HuH-7.5 (cell line): ENCODE measurements at places on chromosomes 6 and 20.
A peak's percentile ranks its signal among the peaks of the same experiment; 100 is the strongest.

- DNase-seq, result no peak
Observed at GRCh38 chr6:128161263-128161662, 260.4 kb upstream of the THEMIS start.

DNA sequence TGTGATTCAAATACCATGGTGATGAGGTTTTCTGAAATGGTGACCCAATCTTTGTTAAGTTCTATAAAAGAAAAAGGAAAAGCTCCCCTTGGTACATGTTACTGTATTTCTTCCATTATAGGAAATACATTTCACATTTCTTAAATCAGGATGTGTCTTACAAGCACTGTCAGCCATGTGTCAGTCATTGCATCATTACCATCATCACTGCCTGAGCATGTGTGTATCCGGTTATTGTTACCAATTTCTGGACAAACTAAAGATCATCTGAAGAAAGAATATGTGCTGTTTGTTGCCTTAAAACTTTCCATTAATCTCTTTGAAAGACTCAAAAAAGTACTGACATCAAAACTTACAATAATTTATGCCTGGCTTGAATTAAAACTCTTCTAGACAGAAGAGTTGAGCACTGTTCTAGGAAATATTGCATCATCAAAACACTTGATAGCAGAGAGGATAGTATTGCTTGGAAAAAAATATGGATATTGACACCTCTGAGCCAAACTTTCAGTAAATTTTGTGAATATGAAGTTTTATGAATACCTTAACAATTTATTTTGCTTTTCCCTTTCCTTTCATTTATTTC is 7.1 kb upstream of the TSPYL1 start:
- no peak for DNase-seq

- no peak for DNase-seq
Observed at GRCh38 chr6:28802417-28803336, 121.1 kb downstream of the TRIM27 start.

- no peak for DNase-seq
Observed at GRCh38 chr6:154360476-154360875, 3.9 kb upstream of the IPCEF1 start.

DNA sequence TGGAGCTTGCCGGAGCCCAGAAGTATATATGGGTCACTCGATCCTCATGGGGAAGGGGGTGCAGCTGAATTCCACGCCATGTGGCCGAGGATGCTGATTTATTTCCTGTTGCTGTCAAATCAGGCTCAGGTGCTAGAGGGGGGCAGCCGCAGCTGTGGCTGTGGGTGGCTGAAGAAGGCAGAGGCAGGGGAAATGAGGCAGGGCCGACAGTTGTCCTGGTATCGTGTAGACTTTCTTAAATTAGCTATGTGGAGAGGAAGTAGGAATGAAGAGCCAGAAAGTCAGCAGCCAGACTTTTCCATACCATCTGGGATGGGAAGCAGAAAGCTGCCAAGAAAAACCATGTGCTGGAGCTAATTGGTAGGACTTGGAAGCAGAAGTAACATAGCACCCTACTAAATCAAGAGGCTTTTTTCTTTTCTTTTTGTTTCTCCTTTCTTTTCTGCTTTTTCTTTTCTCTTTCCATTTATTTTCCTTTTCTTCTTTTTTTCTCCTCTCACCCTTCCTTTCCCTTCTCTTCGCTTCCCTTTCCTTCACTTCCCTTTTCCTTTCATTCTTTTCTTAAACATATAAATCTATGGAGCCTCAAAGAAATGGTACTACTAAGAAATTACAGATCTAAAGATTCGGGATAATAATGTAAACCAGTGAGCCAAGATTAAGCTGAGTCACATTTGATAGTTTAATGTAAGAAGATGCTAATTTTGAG is 90.6 kb upstream of the CD83 start:
- no peak for DNase-seq

DNA sequence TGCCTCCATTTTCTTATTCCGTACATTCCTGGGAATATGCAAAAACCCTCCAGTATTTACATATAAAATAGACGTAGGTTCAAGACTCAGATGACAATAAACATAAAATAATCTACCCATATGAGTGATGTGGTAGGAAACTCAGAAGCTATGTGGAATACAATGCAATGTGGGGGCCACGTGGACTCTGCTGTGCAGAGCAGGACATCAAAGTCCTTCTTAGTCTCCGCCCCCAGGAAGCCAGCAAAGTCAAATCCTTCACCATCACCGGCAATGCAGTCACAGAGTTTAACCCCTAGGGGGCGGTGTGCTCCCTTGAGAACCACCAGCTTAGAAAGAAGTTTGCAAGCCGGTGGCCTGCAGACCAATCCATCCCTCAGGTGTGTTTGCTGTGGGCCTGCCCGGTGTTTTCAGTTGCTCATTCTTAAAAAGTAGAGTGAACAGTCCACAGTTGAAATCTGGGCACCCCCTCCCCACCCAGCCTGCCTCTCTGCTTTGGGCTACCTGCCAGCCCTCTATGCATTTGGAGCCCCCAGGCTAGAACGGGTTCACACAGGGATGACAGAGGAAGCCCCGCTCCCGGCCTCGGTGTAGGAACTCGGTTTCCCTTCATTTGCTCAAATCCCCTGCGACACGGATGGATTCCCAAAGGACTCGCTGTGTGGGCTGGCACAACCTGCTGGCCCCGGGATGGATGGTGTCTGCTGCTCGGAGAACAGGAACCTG is 59.9 kb downstream of the SULF2 start:
- peak; percentile 100 for DNase-seq

- DNase-seq, result peak; percentile 10
Observed at GRCh38 chr6:45156075-45156474, 172.1 kb upstream of the RUNX2 start.

DNA sequence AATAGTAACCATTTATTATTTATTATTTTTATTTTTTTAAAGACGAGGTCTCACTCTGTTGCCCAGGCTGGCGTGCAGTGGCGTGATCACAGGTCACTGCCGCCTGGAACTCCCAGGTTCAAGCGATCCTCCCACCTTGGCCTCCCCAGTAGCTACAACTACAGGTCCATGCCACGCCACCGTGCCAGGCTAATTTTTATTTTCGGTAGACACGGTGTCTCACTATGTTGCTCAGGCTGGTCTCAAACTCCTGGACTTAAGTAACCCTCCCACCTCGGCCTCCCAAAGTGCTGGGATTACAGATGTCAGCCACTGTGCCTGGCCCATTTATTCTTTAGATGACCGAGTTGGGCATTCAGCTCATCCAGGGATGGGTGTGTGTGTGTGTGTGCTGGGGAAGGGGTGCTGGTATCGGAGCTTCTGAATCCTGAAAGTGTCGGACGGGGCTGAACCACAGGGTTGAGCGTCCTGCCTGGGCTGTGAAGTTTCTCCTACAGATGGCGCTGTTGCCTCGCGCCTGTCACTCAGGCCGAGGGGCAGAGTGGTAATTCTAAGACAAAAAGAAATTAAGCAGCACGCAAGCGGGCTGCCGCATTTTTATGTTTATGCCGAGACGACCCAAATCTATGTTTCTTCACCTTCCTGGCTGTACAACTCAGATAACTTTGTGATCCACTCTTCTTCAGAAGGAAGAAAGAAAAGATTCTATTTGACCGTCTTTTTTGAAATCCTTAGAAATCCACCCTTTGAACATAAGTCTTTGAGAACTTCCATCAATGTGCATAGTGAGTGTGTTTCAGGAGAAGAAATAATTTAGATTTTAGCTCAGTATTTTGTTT is 252.8 kb downstream of the CDH26 start:
- peak; percentile 48 for DNase-seq

- DNase-seq, result peak; percentile 58
Observed at GRCh38 chr20:17570347-17571152, 675 bp downstream of the DSTN start.

- no peak for DNase-seq
Observed at GRCh38 chr6:13527671-13528056, 40.3 kb upstream of the GFOD1 start.

DNA sequence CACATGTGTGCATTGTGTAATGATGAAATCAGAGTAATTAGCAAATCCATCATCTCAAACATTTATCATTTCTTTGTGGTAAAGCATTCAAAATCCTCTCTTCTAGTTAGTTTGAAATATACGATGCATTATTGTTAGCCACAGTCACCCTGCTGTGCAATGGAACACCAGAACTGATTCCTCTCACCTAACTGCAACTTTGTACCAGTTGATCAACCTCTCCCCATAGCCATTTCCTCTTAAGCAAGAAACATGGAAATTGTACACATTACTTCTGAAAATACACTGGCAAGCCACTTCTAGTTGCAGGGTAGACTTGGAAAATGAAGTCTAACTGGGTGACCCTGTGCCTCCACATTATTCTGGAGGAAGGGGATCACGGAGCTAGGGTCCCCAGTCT is 58.1 kb upstream of the ESR1 start:
- DNase-seq, result no peak

GRCh38 chr6:16302721-16303552 is 64.5 kb downstream of the GMPR start:
- no peak for DNase-seq

GRCh38 chr6:39927159-39927558 is 7.1 kb downstream of the MOCS1 start:
- DNase-seq, result no peak

- DNase-seq, result no peak
Observed at GRCh38 chr6:20135677-20136268, 76.5 kb downstream of the MBOAT1 start.

DNA sequence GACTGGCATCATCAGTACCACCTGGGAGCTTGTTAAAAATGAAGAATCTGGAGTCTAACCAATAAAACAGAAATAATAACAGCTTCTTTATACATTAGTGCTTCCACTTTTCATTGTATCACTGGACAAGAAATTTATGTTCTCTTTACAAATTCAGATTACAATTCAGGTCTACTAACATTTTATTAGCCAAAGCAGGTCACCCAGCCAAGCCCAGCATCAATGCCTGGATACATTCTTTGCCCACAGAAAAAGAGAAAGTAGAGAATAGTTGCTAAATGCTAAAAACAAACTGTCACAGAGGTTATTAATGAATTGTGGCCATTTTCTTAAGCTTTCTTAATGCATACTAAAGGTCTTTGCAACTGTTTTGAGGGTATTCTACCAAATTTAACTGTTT is 458.3 kb downstream of the BTBD3 start:
- no peak for DNase-seq

DNA sequence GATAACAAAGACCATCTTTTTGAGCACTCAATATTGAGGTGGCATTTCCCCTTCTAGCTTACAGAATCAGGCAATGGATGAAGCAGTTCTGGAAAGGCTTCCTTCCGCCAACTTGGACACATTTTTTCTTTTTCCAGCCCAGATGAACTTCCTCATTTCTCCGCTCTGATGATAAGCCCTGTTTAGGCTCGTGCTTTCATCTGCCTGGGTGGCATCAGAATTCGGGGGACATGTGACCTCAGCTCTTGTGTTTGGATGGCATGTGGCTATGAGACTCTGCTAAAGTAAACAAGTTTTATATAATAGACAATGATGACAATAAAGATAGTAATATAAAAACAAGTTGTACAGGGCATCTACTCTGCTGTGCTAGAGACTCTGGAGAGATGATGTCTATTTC is 796.7 kb downstream of the DHX35 start:
- no peak for DNase-seq

DNA sequence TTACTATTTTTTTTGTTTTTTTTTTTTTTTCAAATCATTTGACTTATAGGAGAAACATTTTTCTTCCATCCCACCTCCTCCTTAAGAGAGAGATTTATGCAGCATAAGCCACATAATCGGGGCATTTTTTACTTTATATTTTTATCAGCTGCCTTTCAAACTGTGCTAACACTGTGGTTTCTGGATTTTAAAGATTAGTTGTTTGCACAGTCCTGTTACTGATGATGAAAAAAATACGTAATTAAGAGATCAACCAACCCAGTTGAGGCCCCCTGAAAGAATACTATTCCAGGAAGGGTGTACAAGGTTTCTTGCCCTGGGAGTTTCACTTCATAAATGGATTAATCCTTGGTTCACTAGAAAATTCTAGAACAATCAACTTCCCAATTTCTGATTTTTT is 68.3 kb downstream of the MMS22L start:
- DNase-seq, result no peak

DNA sequence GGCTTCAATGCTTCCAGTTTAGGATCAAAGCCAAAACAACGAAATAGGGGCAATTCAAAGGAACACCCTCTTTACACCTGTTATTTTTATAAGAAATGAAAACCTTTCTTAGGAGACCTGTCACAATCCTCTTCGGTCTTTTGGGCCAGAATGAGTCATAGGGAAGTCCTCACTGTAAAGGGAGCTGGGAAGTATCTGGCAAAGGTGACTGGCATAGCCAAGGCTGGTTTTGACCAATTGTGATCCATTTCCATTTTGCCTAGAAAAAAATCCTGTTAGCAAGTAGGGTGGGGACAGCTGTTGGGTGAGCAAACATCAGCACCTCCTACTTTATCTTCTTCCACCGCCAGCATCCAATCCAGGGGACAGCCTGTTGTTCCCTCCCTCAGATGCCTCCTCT is 343.2 kb upstream of the SULF2 start:
- DNase-seq, result no peak
